ENCODE measurements at places on chromosomes 11 and 22.

DNA sequence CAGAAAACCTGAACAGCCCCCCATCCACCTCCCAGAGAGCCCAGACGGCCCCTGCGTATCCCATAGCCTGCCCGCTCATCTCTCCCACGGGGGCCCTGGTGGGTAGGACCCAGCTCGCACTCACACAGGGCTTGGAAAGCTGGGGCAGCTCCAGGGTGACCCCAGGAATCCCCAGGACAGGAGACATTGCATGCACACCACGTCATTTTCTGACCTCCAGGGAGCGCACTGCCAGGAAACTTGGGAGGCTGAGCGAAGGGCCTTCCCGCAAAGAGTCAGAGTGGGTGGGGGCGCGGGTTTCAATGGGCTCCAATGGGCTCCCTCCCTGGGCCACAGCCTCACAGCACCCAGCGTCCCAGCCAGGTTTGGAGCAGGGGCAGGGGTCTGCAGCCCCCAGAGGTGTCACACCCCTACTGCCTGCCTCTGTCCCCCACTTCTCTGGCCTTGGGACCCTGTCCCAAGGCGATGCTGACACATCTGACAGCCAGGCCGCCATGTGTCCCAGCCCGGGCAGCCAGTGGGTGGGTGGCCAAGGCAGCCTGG is 8.2 kb upstream of the SYT8 start:
- DNase-seq, result no peak

- no peak for DNase-seq
These were observed 494.8 kb downstream of the MN1 start for GRCh38 chr22:27306771-27307170.

DNA sequence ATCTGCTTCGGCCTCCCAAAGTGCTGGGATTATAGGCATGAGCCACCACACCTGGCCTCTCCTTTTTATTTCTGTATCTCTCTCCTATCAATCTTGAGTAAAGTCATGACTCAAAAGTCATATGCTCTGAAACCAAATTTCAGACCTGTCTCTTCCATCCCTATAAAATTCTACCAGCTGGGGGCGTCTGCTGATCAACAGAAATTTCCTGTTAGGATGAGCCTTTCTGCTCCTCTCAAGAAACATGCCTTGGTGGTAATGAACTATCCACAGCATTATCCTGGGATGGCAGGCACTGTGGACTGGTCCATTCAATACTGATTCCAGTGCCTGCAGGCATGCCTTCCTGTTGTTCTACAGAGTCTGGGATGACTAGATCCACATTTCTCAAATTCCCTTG is 472.6 kb downstream of the NELL1 start:
- no peak for DNase-seq

- DNase-seq, result no peak
These were observed 355.3 kb upstream of the CCDC90B start for GRCh38 chr11:83641511-83641910.

DNA sequence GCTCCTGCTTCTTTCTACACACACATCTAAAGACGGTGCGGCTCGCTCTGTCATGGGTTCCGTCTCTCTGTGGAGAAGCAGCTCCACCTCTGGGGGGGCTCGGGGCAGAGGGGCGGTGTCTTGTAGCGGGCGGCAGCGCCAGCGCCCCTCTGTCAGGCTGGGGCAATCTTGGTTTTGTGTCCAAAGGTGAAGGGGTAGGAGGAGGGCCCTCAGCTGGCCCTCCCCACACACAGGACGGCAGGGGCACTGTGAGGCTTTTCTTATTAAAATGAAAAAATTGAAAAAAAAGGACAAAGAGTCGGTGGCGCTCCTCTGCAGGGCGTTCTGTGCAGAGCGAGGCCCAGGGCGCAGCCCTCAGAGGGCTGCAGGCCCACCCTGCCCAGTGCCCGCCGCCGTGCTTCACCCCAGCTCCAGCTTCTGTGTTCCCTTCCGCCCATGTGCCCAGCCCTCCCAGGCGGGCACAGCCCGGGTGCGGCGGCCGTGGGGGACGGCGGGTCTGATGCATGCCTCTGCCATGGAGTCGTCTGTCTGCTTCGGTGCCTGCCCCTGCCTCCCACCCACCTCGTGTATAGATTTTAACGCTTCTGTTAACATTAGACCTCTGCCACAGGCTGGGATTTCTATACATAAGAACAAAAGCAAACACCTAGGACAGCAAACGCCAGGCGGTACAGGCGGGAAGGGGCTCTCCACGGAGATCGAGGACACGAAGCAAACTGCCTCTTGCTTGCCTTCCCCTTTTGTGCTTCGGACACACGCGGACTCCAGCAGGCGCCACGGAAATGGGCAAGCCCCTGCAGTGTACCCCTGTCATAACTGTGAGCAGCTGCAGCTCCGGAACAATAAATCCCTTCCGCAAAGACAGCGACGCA is 24.5 kb downstream of the MOB2 start:
- DNase-seq, result no peak

DNA sequence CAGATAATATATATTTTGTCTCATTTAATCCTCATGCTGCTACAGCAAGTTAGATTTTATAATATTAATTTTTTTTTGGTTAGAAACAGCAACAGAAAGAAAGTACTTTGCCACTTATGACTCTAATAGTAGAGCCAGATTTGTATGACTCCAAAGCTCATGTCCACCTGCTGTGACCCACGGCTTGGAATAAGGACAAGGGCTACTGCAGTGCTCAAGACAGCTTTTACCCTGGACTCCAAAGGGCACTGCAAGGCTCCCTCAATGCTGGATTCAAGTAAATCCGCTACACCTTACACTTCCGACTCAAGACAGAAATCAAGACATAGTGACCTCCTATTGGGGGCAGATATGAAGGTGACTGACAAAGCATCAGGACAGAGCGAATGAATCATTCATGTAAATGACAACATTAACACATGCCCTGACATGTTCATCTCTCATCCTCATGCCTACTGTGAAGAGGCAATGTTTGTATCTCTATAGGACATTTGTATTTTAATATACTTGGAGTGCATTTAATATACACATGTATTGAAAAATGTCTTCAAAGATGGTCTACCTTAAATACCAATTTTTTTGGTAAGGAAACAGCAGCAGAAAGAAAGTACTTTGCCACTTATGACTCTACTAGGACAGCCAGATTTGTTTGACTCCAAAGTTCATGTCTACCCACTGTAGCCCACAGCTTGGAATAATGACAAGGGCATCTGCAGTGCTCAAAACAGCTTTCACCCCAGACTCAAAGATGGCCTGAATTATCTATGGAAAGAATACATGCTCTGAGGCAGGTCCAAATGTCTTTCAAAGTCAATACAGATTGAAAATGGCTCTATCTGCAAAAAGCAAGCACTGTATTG is 375.6 kb upstream of the CCDC90B start:
- DNase-seq, result no peak

- peak; percentile 39 for DNase-seq
These were observed 840 bp downstream of the GRAMD1B start for GRCh38 chr11:123430721-123431497.

GRCh38 chr11:33520112-33520511 is 180.5 kb downstream of the C11orf91 start:
- DNase-seq, result no peak

DNA sequence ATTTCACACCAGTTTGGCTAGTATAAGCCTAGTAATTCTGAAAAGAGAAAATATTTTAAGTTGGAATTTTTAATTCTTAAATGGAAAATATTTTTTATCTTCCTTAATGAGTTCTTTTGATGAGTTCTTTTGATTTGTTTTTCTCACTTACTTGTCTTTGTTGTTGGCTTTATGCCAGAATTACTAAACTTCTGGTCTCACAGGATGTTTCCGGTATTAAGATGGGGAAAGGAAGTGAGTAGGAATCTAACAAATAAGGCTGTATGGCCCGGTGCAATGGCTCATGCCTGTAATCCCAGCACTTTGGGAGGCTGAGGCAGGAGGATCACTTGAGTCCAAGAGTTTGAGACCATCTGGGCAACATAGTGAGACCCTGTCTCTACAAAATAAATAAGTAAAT is 106.4 kb downstream of the ARHGAP42 start:
- no peak for DNase-seq

GRCh38 chr11:62324731-62325556 is 12.3 kb upstream of the ASRGL1 start:
- peak; percentile 42 for DNase-seq

GRCh38 chr22:42343531-42344081 is 73.2 kb upstream of the TCF20 start:
- DNase-seq, result no peak

GRCh38 chr22:48748860-48749554 is 1078.7 kb downstream of the BRD1 start:
- no peak for DNase-seq

- no peak for DNase-seq
These were observed 90.3 kb downstream of the C11orf87 start for GRCh38 chr11:109512249-109512648.

DNA sequence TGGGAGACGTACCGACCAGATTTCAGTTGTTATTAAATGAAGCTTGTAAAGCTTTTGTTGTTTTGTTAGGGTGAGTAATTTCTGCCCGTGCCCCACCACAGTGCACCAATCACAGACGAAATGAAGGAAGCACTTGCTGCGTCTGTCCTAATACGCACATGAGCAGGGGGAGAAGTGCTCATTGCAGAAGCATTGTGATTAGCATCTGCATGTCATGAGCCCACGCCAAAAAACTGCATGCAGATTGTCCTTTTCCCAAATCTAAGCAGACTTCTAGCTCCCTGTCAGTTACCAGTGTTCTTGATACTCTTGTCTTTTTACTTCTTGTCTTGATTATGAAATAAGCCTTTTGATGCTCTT is 15.5 kb downstream of the RBX1 start:
- no peak for DNase-seq

DNA sequence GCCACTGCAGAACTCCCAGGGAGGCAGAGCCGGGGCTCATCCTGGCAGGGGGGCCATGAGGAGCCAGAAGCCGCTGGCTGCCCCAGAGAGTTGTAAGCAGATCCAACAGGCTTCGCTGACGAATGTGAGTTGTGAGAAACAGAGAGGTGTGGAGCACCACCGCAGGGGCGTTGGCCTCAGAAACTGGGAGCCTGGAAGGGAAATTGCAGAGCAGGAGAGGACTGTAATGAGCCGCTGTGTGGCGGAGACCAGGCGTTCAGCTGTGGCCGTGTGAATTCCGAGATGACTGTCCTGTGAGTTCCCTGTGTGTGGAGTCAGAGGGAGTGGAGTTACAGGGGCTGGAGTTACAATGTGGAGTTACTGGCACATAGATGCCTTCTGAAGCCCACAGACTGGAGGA is 27.7 kb upstream of the ETS1 start:
- no peak for DNase-seq

GRCh38 chr22:20115691-20116375 is at the start of gene RANBP1:
Gene RANBP1, plus strand, starts transcription at chr22:20116104. Its CDS starts 81 bp downstream, at chr22:20116185.
- no peak for DNase-seq

- no peak for DNase-seq
These were observed 48.2 kb downstream of the STK33 start for GRCh38 chr11:8545698-8546366.

- DNase-seq, result no peak
These were observed 334.9 kb downstream of the BRD1 start for GRCh38 chr22:49492741-49493251.

- no peak for DNase-seq
These were observed 6.6 kb upstream of the FLI1 start for GRCh38 chr11:128687321-128687720.

- no peak for DNase-seq
These were observed 2000.4 kb upstream of the RAG2 start for GRCh38 chr11:38598418-38598817.

DNA sequence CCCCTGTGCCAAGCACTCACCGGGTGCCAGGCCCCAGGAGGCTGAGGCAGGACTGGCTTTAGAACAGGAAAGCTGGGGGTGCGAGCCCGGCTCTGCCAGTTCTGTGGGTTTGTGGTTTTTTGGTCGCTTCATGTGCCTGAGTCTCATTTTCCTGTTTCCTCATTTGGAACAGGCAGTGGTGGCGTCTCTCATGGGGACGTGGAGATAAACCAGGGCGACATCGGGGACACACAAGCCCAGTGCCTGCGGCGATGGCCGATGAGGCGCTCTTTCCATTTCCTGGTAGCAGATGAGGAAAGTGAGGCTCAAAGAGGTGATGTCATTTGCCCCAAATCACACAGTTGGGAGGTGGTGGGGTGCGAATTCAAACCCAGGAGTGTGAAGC is 20.8 kb upstream of the CHKA start:
- peak; percentile 40 for DNase-seq

GRCh38 chr11:112401036-112401769 is 140.5 kb upstream of the PLET1 start:
- no peak for DNase-seq

GRCh38 chr22:36384766-36385481 is 2.8 kb downstream of the MYH9 start:
- DNase-seq, result no peak

GRCh38 chr11:116776522-116776984 is 3.8 kb upstream of the BUD13 start:
- no peak for DNase-seq

DNA sequence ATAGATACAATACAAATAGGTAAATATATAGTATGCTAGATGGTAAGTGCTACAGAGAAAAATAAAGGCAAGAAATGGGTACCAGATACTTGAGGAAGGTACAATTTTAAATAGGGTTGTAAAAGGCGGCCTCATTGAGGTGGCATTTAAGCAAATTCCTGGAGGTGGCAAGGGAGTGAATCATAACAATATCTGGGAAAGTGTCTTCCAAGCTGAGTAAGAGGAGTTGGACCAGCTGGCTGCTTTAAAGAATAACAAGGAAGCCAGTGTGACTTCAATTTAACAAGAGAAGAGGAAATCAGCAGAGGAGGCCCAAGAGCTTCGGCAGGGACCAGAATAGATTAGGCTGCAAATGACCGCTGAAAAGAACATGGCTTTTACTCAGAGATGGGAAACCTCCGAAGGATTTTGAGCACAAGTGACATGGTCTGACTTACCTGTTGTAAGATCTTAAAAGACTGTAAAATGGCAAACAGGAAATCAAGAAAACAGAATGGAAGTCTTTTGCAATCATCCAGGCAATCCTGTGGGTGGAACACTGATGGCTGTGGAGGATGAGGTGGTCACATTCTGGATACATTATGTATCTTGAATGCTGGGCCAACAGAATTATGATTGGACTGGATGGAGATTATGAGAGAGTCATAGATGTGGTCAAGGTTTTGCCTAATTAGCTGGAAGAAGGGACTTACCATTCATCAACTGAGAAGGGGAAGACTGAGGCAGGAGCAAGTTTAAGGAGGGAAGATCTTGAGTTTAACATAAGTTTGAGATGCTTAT is 77.2 kb downstream of the RDX start:
- DNase-seq, result no peak

GRCh38 chr22:46942799-46943785 is 180.6 kb downstream of the TBC1D22A start:
- no peak for DNase-seq
